Cardiac muscle cell (in vitro differentiated cells and primary cell): ENCODE measurements at places on chromosomes 13 and 19.

DNA sequence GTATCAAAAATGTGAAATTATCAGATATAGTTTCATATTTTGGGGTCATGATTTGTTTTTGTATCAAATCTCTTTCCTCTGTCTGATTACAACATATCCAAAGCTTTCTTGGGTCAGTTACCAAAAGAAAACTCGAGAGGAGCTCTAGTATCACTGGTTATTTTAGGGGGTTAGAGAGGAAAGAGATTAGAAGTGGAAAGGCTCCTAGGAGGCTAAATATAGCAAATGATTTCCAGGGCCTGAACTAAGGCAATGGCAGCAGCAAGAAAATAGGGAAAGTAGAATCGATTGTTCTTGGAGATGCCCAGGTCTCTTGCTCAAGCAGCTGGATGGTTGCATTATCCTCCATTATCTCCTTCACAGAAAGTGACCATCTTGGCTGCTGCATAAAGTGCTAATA, 72.9 kb downstream of the NHLRC3 start:
- DNase-seq, result peak; percentile 77

GRCh38 chr19:34317311-34317927, 47.6 kb upstream of the GPI start:
- DNase-seq, result no peak

DNA sequence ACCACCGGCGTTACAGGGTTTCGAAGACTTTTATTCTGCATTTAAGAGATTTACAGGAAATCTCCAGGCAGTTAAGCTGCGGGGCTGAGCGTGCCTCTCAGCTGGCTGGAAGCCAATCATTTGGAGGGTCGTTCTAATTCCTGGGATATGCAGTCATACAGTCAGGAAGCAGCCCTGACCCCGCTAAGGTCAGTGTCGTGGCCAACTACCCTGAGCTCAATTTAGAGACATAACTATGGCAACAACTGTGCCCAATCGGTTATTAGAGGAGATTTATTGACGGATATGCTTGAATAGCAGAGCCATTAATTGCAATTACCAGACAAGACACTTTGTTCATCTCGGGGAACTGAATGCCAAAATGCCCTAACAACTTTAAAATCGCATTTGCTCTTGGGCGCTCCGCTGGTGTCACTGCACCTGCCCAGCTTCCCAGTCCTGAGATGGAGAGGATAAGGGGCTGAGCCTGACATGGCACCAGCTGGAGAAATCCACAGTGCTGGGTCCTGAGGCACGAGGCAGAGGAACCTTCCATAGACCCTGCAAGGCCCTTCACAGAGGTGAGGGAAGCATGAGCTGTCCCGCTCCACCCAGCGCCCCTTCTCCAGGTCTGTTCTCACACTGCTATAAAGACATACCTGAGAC, 15.1 kb upstream of the ZNF507 start:
- DNase-seq, result peak; percentile 41

DNA sequence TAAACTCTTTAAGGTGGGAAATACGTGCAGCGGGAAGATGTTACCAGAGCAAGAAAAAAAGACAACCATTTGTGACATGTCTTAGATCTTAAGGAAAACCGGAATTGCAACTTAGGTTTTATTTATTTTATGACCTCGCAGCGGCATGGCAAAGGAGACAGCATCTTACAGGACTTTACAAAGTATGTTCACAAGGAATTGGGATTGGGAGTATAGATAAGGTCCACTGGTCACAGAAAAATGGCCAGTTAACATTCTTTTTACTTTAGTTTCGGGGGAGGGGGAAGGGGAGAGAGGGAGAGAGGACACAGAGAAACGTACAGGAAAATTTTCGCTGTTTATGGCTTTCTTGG, 104.5 kb upstream of the DIAPH3 start:
- peak; percentile 3 for DNase-seq

DNA sequence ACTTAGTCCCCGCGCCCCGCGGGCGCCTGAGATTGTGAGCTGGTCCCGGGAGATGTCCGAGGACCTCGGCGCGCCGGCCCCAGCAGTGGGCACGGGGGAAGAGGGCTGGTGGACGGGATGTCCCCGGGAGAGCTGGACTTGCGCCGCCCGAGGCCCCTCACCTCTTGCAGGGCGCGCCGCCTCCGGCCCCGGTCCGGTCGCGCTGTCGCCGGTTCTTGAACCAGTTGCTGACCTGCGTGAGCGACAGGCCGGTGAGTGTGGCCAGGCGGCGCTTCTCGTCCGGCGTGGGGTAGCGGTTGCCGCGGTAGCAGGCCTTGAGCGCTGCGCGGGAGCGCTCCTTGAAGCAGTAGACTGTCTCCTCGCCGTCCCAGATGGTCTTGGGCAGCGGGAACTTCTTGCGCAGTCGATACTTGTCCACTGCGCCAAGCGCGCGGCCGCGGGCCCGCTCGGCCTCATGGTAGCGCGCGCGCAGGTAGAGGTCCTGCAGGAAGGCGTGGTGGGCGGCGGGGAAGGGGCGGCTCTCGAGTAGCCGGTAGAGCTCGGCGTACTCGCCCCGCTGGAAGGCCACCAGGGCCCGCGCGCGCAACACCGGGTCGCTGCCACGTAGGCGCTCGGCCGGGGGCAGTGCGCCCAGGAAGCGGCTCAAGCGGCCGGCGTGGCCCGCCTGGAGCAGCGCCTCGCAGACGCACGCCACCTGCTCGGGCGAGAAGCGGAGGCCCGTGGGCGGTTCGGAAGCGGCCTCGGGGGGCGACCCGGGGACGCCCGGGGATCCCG, 984 bp downstream of the SIX5 start:
- DNase-seq, result peak; percentile 74

DNA sequence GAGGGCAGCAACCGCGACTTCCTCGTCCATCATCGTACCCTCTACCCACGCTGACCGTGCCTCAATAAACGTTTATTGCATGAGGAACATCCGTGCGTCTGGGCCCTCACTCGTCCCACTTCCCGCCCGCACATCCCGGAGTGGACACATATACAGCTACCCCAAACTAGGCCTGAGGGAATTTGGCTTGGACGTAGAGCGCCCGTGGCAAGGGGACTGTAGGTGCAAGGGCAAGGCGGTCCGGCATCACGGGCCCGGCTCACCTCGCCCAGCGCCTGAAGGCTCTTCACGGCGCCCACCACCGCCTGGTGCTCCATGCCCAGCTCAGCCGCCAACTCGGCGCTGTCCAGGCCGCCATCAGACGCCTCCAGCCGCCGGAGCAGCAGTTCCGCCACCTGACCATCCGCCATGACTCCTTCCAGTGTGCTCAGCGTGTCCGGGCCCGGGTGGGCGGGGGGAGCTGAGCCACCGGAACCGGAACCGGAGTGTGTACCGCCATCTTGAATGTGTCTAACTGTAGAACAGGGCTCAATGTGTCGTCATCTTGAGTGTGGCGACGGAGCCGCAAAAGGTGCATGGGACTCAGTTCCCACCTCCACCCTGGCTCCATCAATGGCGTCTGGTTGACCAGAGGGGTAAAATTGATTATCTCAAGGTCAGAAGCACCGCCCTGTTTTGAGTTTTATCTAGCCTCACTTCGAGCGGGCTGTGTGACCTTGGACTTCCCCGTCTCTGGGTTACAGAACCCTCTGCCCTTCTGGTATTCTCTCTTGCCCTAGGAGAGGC, at the start of gene FARSA:
Gene FARSA (minus strand): TSS at position 425 of the 786 bp plus-strand sequence. CDS start 15 bp downstream, at position 410.
- peak; percentile 92 for DNase-seq

DNA sequence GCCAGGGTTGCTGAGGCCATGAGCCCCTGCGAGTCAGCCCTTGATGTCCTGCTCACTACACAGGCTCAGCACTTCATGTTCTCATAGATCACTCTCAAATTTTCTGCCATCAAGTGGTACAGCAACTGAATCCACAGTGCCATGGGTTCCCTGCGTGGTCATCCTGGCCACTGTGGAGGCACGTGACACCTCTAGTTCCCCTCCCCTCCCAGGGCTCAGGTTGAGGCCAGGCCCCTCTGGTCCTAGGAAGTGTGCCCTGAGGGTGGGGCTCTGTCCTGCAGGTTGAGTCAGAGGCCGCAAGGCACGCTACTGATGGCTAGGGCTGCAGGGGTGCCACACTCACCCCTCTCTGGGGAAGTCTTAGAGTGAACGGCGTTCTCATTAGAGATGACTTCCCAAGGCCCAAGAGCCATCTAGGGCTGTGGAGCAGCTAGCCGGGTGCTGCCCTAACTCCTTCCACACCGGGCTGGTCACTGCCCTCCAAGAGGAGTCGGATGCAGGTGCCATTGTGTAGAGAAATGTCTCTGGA, 39.8 kb upstream of the TPM4 start:
- no peak for DNase-seq

GRCh38 chr19:12527034-12527836, 24.0 kb downstream of the ZNF564 start:
- peak; percentile 8 for DNase-seq

- DNase-seq, result no peak
Measured at GRCh38 chr13:35923347-35923746, 207.8 kb downstream of the DCLK1 start.

DNA sequence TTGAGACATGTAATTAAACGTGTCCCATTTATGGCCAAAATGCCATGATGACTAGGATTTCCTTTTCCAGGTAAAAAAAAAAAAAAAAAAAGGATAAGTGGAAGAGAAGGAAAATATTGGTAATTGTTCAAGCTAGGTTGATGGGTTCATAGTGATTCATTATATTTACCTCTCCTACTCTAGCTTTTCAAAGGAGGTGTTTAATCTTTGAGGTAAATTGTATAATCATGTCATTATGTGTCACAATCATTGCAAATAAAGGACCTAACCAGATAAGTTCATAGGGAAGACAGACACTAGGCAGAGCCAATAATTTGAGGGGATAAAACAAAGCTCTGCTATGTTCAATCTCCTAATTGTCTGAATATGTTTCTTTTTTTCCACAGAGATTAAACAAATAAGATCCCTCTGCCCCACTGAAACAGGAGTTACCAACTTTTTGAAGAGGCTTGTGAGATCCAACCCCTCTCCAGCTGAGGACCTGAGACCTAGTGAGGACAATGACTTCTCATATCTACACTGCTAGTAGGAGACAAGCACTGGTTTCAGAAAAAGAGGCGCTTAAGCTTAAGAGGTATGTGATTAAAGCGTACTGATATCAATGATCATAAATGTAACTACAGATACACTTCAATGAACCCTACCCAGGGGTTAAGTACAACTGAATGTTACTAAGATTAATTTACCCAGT, 61.4 kb downstream of the USP12 start:
- no peak for DNase-seq

GRCh38 chr19:328025-328505, 16.5 kb downstream of the MIER2 start:
- no peak for DNase-seq
